Stimulated activated CD8-positive, alpha-beta memory T cell treated with anti-CD3 and anti-CD28 coated beads, Interleukin-7, amount 100 ng/mL, for 1 hour (primary cell): ENCODE measurements at places on chromosomes 12 and 14.

GRCh38 chr14:25588751-25589150 is 538.8 kb upstream of the STXBP6 start:
- DNase-seq, result no peak

GRCh38 chr12:47949441-47950341 is 13.7 kb upstream of the TMEM106C start:
- peak; percentile 11 for DNase-seq

DNA sequence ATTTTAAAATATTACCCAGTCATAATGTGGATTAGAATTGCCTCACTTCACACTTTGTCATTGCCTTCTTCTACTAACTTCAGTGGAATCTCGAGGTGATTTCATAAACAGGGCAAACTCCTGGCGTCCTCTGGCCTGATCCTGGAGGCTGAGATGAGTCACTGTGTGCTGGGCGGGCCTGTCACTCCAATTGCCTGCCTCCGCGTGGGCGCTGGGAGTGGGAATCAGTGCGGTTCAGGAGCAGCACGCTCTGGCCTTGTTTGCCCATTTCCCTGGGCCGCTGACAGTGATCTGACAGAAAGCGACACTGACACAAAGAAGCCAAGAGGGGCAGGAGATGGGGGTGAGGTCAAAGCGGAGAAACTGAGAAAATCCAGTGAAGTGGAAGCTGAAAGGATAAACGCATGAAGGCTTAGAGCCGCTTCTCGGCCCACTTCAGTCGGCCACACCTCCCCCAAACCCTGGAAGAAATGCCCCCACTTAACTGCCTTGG is 29.7 kb downstream of the LGR5 start:
- no peak for DNase-seq

DNA sequence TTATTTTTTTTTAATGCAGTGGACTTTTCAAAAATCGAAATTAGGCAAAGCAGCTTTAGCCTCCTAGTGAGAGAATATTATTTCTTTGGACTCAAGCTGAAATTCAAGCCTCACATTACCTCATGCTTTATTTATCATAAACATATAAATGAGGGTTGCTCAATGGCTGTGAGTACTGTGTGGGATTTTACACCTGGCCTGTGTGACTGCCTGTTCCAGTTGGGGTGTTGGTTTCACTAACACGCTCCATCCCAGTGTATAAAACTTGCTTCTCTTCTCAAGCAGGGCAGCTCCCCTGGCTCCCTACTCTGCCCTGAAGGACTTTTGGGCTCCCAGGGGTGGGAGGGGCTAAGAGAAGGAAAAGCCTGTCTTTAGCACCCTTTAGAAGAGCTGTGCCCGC is 15.0 kb downstream of the ANKLE2 start:
- no peak for DNase-seq

DNA sequence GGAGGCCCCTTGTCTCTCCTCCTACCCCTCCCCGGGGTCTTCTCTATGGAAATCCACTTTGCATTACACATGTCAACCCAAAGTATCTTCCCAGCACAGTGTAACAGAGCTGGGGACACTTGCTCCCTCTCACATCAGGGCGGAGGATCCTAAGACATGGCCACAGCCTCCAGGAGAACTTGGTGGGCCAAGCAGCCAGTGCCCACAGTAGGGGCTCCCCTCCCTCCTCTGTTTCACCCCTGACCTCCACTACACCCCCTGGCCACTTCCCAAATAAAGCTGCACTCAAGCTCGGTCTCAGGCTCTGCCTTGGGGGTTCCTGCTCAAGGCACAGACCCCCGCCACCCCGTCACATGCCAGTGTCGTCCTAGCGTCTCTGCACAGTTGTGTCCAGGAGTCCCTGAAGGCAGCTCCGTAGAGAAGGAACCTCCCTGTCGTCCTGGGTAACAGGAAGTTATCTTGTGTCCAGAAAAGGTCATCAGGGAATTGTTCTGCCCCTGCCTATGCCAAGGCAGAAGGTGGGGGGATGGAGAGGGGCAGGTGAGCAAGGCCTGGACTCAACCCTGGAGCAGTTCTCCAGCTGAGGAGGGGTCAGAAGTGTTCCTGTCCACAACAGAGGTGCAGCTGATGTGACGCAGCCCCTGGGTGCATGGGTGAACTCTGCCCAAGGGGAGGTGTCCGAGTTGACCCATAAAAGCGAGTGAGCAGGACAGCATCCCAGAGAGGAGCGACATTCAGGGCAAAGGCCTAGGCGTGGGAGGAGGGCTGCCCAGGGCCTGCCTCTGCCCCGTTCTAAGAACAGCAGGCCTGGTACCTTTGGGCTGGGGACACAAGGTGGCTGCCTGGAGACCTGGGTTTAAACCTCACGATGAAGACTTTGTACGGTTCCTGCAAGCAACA is 25.5 kb downstream of the DIO3 start:
- no peak for DNase-seq

DNA sequence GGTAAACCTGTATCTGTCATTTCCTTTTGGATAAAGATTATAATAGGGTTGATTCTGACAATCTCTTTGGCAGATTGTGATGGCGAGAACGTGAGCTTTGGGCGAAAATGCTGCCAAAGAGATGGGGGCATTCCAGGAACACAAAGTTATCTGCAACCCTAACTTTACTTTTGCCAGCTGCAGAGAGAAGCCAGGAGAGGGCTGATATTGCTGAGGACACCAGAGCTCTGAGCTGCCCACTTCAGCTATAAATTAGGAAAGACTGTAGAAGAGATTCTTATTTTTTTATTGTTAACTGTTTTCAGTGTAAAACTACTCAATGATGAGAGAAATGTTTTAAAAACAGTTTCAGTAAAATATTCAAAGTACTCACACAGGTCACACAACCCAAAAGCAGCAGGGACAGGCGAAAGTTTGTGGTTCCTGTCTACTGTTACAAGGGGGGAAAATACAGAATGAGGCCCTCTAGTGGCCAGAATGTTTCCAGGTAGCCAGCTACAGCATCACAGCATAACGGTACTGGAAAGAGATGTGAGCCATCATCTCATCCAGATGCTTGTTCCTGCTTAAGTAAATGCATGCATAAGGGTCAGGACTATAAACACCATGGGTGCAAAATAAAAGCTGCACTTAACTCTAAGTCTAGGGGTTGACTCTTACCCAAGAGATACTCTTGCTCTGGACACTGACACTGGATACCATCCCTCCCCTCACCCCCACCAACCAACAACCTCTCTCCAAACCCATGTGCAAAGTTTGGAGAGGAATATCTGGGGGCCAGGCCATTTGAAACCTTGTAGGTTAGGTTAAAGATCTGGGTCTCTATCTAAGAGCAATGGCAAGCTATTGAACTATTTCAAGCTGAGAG is 498.4 kb downstream of the RMST start:
- DNase-seq, result no peak

DNA sequence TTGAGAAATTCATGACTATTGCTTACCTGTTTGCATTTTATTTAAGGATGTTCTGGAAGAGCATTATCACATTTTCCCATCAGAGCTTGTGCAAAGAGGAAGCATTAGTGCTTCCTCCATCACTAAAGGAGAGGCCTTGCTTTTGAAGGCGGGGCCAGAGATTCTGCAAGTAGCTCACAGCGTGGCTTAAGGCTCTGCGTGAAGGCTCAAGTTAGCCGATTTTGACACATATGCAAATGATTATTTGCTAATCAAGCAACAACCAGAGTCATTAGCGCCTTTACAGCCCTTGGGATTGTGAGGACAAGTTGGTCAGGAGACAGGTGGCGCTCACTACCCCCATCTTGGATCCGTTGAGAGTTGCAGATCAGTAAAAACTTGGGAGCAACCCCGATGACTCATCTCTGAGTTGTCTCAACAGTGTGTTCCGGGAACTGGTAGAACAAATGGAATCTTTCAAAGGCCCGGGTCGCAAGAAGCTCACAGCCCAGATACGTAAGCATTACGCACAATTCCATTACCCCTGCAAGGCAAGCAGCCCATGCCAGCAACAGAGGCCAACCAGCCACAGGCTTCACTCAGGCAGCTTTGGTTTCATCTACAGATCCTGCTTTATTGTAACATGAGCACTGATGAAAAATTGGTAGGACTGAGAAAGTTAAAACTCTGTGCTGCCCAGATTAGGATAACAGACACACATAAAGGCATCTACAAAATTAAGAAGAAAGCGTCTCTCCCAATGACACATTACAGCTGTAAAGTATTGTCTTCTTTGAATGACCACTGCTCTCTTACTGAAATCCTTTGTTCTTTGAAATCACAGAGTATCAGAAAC is 34.9 kb upstream of the SPTSSA start:
- no peak for DNase-seq

DNA sequence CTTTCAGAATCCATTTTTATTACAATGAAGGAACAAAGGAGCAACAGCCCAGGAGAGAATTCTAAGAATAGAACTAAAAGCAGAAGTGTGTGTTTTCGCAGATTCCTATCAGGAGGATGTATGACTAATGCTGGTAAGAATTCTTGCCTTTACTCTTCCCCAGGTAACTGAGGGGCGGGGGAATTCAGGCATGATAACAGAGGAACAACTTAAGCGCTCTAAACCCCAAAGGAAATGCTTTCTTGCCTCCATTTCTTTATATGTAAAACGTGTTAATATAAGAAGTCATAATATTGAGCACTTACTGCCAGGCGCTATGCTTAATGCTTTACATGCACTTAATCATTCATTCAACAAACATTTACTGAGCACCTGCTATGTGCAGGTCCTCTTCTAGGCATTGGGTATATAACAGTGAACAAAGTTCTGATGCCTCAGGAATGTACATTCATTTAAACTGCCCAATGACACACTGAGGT is 4.5 kb downstream of the HCAR1 start:
- no peak for DNase-seq

GRCh38 chr12:100329800-100330199 is 27.1 kb upstream of the SLC17A8 start:
- DNase-seq, result no peak

DNA sequence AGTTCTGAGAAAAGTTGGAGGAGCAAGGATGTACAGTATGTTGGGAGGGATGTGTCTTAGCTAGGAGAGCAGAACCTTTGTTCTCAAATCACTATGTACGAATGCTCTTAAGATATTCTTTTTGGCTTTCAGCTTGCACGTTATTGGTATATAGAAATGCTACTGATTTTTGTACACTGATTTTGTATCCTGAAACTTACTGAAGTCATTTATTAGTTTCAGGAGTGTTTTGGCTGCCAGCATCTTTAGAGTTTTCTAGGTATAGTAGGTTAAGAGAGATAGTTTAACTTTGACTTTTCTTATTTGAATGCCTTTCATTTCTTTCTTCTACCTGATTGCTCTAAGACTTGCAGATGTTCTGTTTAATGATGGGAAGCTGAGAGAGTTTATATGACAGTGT is 442.8 kb upstream of the FBXO33 start:
- DNase-seq, result no peak

DNA sequence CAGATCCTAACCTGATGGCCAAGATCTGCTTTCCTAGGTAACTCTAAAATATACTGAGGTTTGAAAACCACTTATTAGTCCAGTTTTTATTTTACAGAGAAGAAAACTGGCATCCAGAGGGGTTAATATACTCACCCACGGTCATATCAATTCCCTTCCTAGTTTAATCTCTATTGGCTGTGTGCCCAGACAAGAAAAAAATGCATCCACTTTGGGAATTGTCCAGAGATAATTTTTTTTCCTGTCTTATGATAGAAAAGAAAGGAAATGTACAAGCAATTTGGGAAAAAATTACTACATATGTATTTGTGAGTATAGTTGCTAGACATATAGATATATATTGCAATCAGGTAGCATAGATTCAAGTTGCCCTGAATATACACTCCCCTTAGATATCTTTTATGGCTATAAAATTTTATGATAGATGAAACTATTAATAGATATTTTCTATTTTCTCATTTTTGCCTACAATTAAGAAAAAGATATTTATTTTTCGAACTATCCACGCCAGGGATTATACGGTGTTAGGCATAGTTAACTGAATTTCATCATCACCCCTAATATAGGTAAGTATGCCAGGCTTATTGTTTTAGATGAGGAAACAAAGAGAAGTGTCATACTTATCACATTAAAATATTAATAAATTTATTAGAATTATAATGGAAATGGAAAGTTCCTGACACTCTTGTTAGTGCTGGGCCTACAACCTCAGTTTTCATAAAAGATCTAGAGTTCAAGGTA is 100.5 kb upstream of the SLC38A2 start:
- no peak for DNase-seq

- no peak for DNase-seq
These were observed 50.2 kb downstream of the SETD3 start for GRCh38 chr14:99430491-99430890.

DNA sequence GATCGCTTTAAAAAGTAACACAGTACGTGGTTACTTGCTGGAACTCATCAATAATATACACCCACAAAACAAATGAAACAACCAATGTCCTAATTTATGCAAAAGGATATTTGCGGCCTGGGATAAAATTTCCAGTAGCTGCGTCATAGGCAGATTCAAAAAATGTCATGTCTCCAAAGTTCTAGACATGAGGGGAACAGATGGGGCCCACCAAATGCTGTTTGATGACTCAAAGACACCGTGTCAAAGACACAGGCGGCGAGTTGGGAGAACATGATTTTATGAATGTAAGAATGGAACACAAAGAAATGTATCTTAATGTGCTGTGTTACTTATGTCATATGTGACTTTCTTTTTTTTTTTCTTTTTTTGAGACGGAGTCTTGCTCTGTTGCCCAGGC is 34.3 kb upstream of the NCOR2 start:
- DNase-seq, result no peak

GRCh38 chr14:100159865-100160533 is 554 bp upstream of the DEGS2 start:
- no peak for DNase-seq

DNA sequence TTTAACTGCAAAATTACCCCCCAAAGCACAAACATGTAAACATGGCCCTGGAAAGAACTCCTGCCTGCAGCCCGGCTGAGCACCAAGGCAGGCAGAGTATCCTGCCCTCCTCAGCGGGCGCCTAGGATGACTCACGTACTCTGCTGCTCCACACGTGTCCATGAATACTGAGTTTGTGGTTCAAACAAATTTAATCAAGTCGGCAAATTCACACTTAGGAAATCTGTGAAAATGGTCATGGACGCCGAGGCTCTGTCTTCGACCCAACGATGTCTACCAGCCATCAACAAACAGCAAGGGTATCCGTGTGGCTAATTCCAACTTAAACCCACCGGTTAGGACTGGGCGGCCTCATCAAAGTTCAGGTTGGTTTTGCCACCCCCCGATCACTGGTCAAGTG is 25.5 kb downstream of the GOLGA3 start:
- DNase-seq, result no peak

- DNase-seq, result no peak
These were observed 490 bp downstream of the RILPL1 start for GRCh38 chr12:123532808-123533649.
